ENCODE measurements at places on chromosomes 16 and 17. TPM values are rescaled to one million over a fixed set of nuclear protein-coding genes. Genes with fewer than 3 reads are reported as not detected.

- no peak for DNase-seq
Measured at GRCh38 chr16:80981103-80981502, 25.6 kb downstream of the CMC2 start.

DNA sequence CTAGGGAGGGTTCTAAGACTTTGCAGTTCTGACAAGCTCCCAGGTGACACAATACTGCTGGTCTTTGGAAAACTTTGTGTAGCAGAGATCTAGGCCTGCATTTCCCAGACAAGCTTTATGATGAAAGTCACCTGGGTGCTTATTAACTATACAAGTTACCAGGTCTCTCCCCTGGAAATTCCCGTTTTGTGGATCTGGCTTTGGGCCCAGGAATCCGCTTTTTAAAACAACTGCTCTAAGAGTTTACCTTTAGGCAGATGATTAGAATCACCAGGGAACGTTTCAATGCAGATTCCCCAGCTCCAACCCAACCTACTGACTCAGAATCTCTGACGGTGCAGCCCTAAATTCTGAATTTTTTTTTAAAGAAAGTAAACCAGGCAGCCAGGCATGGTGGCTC lies 36.3 kb downstream of the MYH3 start:
- no peak for DNase-seq

DNA sequence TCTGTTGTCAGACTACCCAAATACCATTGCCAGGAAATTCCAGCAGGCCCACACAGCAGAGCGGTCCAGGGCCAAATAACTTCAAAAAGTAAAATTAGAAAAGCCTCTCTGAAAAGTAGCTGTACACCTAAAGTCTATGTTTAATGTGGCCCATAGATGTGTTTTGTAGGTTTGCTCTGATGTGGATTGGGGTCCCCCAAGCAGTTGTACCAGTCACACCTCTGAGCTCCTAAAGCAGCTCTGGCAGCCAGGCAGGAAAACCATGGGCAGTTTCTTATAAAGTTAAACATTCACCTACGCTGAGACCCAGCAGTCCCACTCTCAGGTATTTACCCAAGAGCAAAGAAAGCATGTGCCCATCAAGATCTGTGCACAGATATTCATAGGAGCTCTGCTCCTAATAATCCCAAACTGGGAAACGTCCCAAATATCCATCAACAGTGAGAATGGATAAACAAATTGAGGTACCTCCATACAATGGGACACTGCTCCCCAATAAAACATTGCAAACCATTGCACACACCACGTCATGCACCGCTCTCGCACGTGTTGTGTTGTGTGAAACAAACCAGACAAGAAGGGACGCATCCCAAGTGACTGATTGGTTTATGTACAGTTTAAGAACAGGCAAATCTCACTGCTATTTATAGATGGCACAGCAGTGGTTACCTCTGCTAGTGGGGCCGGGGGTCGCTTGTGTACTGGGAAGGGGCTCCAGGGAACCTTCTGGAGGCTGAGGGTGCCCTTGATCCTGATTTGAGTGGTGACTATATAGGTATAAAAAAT lies 15.8 kb upstream of the PRM1 start:
- DNase-seq: no peak

DNA sequence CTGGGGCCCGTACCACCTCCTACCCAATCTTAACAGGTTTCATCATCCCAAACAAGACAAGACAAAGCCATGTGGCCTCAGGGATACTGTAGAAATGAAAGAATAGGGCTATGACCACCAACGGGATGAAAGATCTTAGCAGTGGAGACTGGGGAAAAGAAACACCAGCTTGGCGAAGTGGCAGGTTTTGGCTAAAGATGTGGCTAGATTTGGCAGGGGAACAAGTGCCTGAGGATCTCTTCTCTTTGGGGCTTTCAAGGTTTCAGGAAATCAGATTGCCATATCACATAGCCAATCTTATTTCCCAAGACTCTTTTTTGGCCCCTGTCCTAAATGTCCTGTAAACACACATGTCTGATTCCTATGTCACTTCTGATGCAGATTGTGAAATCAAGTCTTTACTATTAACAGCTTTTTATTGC lies 6.9 kb downstream of the KRT24 start:
- no peak for DNase-seq

DNA sequence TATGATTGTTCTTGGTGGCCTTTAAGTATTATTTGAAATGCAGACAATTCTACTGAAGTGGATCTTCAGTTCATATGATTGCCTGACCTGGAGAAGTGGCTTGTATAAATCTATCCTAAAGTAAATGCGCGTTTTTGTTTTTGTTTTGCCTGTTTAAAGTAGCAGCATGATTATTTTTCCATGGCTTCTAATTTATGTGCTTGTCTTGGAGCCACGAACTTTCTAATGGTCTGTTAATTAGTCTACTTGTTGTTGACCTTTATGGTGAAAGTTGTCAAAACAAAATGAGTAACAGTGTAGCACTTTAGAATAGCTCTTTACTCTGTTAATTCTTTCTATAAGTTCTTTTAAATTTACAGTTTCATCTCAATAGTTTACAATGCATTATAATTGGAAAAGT lies 1.7 kb downstream of the PRKAR1A start:
- no peak for DNase-seq

DNA sequence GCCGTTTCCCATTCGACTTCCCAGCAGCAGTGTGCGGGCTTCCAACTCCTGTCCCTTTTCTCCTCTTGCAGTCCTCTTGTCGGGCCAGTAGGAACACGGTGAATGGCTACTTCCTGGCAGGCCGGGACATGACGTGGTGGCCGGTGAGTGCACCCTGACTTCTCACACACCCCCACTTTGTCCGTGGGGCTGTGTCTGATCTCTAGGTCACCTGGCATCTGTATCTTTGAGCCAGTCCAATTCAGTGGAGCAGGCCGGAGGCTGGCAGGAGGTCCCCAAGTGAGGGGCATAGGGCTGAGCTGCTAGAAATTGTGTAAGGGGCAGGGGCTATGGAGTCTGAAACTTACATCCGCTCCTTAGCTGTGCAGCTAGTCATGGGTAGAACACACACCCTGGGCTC lies 6.6 kb downstream of the SLC5A10 start:
- no peak for DNase-seq

SPIRE2 gene
- polyA plus RNA-seq: 3.7 TPM

Data from thymus (tissue), 14 donors.